ENCODE measurements at places on chromosomes 11 and 22.

DNA sequence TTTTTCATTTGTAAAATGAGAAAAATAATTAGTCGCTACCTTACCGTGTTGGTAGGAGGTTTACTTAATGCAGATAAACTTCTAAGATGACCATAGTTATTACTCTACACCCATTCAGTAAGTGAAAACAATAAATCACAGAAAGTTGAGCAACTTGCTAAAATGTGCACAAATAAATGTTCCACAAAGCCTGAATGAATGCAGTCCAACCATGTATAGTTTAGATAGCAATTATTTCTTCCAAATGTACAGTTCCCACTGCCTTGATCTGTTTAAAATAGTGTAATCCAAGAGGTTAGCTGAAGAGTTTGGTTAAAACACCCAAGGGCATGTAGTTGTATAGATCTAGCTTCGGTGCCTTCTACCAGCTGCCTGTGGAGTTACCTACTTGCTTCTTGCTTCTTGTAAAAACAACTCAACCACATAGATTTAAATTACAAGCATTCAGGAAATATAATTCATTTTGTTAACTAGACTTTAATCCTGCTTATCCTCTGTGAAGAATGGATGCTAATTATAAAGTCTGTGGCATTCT, 106.3 kb upstream of the CARD18 start:
- no peak for DNase-seq

DNA sequence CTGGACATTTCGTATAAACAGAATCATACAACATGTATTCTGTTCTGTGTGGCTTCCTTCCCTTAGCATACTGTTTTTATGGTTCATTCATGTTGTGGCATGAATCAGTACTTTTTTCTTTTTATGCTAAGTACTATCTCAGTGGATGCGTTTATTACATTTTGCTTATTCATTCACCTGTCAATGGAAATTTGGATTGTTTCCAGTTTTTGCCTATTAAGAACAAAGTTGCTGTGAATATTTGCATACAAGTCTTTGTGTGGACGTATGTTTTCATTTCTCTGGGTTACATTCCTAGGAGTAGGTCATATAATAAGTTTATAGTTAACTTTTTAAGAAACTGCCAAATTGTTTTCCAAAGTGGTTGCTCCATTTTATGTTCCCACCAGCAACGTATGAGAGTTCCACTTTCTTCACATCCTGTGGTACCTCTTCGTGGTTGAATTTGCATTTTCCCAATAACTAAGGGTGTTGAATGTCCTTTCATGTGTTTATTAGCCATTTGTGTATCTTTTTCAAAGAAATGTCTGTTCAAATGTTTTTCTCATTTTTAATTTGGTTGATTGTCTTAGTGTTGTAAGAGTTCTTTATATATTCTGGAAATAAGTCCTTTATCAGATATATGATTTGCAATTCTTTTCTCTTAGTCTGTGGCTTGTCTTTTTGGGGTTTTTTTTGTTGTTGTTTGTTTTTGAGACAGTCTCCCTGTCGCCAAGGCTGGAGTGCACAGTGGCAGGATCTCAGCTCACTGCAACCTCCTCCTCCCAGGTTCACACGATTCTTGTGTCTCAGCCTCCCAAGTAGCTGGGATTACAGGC, 46.0 kb upstream of the MICAL2 start:
- DNase-seq, result no peak

DNA sequence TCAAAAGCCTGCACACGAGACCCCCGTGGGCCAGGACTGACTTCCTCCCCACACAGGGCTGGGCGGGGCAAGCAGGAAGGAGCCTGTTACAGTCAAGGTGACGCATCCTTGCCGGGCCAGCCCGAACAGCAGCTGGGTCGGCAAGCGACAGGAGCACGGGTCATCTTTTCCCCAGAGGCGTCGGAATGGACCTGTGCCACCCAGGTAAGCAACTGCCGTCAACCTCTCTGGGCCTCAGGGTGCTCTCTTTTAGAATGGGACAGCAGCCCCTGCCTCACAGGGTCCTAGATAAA, at the start of gene CYTH4:
CYTH4 (plus strand) TSS at position 124 of the 293 bp plus-strand sequence; CDS start at position 186, 62 bp downstream.
- peak; percentile 66 for DNase-seq

DNA sequence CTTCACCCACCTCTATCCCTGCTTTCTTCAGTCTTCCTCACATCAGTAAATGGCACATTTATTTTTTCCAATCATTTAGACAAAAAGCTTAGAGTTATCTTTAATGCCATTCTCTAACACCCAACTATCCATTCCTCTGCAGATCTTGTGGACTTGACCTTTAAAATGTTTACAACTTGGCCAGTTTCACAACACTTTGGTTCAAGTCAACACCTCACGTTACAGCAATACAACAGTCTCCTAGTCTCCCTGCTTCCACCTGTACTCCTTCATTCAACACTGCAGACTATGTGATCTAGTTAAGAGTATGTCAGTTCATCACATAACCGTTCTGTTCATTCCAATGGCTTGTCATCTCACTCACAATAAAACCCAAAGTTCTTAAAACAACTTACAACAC, 305.2 kb downstream of the SWAP70 start:
- DNase-seq, result no peak

- no peak for DNase-seq
These were observed 61.0 kb upstream of the GLYATL1B start for GRCh38 chr11:59025097-59025496.

DNA sequence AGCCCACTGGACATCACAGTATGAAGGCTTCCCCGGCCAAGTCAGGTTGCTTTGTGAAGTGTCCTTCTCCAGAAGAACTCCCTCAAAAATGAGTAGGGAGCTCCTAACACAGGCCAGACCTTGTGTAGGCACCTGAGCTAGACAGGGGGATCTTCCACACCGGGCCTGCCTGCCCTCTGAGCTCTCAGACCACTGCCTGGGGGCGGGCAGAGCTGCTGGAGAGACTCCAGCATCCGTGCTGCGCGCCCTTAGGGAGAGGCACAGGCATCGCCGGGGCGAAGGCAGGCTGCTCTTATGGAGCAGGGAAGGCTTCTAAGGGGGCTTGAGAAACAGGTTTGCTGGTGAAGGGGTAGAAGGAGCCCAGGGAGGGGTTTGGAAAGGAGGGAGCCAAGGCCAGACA, 4.4 kb downstream of the KCNJ5 start:
- no peak for DNase-seq

DNA sequence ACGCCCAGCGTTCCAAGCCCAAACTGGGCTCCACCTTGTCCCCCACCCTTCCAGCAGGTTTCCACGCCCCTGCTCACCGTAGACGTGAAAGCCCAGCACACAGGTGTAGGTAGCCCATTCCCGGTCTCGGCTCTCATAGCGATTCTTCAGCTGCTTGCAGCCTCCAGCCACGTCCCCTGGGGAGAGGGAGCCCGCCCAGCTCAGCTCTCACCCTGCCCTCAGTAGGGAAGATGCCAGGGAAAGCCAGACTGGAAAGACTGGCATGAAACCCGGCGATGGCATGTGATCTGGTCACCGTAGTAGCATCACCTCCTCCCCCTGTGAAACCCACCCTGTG, 1.4 kb upstream of the MTA2 start:
- no peak for DNase-seq

DNA sequence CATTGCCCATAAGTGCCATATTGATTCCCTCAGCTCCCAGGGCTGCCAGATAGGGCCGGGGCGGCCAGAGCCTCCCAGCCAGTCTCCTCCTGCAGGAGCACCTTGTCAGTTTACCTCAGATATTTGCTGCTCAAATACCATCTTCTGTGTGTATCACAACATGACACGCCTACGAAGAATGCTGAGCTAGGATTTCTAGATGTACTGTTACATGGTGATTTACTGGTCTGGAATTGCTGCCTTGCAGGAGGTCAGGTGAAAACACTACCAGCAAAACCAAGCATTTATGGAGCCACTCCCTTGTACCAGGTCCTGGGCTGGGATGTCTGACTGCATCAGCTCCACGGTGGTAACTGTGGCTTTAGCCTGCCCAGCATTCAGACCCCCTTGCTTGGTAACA, 11.8 kb downstream of the MICAL3 start:
- no peak for DNase-seq

DNA sequence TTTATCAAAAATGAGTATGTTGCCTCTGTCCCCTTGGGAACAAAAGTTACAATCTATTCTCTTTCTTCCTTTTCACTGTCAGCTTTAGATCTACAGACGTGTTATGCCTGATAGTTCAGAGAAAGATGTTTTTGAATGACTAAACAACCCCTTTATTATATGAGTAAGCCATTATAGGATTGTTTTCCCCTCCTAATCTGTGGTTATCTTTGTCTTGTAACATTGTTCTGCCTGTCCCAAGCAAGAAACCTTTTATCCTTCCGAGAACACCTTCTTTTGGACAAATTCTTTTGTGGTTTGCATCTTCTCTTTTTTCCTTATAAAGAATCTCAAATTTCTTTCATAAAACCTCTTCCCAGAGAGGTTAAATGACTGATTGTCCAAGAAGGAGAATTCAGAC, 208.4 kb downstream of the DDX10 start:
- no peak for DNase-seq

DNA sequence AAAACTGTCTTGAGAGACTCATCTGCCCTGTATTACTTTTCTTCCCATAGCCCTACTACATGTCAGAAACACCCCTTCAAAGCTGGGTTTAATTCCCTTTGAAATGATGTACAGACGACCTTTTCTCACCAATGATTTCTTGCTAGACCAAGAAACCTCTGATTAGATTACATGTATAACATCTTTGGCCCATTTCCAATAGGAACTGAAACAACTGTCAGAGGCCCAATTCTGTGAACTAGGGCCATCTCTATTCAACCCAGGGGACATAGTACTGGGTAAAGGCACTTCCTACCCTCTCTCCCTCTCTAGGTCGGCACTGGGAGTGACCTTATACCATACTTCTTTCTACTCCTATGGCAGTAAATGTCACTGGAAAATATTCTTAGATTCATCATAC, 19.4 kb downstream of the NPAT start:
- DNase-seq, result no peak

- no peak for DNase-seq
These were observed 69.1 kb upstream of the OR5AN1 start for GRCh38 chr11:59289356-59290181.

- no peak for DNase-seq
These were observed 504.2 kb downstream of the JRKL start for GRCh38 chr11:96893988-96894387.

DNA sequence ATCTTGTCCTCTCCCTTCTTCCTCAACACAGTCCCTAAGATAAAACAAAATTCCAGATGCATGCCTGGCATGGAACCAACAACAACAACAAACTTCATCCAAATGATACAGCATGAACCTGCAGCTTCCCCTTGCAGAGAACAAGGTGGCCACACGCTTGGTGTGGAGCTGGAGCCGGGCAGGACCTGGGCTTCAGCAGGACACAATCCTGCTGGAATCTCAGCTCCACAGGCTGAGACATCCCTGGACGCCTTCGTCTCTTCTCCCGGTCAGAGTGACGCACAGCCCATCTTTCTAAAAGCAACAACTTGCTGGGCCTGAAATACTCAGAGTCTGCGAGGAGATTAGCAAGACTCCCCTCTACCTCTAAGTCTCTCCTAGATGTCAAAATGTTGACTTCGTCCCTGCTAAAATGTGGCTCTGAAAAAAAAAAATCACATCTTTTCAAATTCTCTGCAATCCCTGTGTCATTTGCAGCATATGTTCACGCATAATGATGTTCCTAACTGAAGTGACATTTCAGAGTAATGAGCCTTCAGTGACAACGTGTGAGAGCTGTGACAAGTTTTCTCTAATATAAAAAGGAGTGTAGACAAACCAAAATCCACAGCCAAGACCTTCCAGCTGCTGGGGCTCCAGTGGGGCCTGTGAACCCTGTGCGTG, 1232.3 kb downstream of the TBC1D22A start:
- no peak for DNase-seq

- DNase-seq, result no peak
These were observed 102.4 kb downstream of the MORC2 start for GRCh38 chr22:30866216-30866615.

DNA sequence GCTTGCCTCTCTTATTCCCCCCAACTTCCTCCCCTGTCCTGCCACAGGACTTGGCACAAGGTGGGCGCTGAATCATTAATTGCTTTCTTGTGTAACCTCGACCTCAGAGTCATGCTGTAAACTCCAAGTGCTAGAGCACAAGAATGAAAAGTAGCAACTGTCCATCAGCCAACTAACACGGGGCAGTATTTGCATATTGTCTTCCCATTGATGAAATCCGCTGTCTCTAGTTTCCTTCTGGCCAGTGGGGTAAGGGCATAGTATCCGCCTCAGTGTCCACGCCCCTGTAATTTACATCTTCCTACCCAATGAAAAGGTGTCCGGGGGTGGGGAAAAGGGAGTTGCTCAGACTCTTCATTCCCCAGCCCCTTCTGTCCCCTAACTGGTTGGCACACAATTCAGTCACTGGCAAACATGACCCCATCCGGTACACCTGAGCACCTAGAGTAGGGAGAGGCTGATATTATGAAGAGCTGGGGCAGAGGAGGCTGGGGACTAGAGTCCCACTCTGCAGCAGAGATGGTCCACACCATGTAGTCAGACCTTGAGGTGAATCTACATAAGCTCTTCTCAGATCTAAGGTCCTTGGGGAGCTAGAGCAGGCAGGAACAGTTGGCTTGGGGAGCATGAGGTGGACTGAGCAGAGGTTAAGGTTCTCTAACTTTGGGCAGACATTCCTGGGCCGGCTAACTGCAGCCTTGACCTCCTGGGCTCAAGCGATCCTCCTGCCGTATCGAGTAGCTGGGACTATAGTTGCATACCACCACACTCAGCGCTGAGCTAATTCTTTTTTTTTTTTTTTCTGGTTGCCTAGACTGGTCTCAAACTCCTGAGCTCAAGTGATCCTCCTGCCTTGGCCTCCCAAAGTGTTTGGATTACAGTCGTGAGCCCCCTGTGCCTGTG, 6.8 kb upstream of the GGA1 start:
- no peak for DNase-seq

- DNase-seq, result no peak
These were observed 9.0 kb downstream of the MTNR1B start for GRCh38 chr11:92978271-92979111.

- DNase-seq, result no peak
These were observed 2.6 kb upstream of the NAALADL1 start for GRCh38 chr11:65060913-65061408.

DNA sequence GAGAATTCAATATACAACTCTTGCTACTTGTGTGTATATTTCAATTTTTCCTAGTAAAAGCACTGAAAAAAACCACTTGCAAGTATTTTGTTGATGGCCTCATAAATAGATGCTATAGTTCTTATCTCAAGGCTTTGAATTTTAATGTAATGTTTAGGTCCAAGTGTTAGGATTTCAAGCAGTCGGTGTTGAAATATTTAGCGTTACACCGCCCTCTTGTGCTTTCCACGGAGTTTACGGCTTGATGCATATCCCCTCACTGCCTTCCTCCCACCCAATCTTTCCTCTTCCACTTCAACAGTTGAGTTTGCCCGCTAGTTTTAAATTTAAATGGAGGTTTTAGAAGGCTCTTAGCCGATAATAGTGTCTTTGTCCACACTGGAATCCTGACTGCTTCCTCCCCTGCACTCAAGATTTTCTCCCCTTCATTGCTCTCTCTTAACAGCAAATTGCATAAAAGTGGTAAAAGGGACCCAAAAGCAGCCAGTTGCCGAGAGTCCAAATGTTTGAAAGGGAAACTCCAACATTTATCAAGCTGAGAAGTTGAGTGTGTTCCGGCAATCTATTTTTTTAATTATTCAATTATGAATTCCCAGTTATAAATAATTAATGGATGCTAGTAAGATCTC, 25.9 kb upstream of the HTATIP2 start:
- DNase-seq, result no peak

Measured in stimulated activated CD4-positive, alpha-beta T cell treated with anti-CD3 and anti-CD28 coated beads, Interleukin-12 subunit alpha, Interleukin-12 subunit beta, amount 100 ng/mL, for 4 hours (primary cell).